ENCODE measurements at places on chromosomes 16 and 17.
A peak's percentile ranks its signal among the peaks of the same experiment; 100 is the strongest.

DNA sequence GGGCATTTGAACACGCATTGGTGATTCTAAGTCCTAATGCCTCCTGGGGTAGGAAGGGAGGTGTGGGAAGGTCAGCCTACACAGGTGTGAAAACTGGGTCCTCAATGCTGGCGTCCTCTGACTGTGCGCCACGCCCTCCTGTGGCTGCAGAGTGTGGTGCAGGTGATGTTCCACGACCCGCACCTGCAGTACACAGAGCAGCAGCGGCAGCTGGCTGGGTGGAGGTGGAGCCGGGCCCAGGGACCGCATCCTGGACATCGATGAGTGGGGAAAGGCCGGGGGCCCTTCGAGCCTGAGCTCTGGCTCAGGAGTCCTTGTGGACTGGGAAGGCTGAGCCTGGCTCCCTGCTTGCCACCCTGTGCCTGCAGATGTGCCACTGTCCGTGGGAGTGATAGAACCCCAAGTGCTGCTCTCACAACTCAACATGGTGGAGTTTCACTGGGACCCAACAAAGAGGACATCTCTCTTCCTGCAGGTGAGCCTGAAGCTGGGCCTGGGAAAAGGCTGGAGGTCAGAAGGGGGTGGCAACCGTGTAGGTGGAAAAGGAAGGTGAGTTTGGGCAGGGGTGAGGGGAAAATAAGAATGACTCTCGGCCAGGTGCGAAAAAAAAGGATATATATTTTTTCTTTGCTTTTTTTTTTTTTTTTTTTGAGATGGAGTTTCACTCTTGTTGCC lies 14.0 kb upstream of the STAC2 start:
- DNase-seq = peak; percentile 48

DNA sequence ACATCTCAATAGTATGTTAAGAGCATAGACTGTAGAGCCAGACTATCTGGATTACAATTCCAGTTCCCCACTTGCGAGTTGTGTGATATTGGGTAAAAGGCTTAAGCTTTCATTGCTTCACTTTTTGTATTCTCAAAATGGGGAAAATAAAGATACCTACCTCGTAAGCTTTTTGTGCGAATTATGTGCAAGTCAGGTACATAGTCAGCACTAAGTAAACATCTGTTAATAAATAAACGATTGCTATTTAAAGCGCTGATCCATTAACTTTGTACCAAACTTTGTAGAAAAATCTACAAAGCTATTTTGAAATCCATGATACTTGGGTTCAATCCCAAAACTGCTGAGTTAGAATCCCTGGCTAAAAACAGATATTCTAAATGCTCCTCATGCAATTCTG lies 19.6 kb downstream of the ABCA6 start:
- DNase-seq = no peak

DNA sequence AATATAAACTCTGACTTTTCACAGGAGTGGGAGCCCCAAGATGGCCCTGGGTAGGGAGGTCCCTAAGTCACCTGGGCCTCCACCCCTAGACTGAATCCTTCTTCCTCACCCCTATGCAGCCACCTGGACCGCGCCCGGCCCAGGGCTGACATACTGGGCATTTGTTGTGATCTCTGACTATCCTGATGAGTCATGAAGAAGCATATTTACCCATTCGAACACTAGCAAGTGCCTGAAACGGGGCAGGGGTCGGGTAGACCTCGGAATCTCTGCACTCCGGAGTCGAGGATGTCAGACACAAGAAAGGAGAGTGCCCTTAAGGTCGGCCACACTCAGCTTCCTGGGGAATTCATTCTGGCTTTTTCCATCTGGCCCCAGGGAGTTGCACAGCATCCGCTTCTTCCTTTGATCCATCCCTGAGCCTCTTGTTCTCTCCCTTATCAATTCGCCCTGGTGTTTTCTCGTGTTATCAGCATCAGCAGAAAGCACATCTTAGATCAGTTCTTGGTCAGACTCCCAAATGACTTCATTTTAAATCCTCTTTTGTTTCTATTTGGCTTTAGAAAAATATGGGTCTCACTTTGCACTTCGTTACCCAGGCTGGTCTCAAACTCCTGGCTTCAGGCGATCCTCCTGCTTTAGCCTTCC lies 10.4 kb downstream of the METTL22 start:
- DNase-seq = no peak

- no peak for DNase-seq
These were observed 128.7 kb downstream of the RPTOR start for GRCh38 chr17:80673152-80673920.

GRCh38 chr16:16122264-16122663 lies 101.0 kb downstream of the ABCC6 start:
- DNase-seq = no peak

- peak; percentile 67 for DNase-seq
These were observed at the start of gene CRISPLD2 for GRCh38 chr16:84819644-84820304. TSS of gene CRISPLD2 (plus strand) at chr16:84819985. CDS start at chr16:84838496, 18,511 bp downstream.

DNA sequence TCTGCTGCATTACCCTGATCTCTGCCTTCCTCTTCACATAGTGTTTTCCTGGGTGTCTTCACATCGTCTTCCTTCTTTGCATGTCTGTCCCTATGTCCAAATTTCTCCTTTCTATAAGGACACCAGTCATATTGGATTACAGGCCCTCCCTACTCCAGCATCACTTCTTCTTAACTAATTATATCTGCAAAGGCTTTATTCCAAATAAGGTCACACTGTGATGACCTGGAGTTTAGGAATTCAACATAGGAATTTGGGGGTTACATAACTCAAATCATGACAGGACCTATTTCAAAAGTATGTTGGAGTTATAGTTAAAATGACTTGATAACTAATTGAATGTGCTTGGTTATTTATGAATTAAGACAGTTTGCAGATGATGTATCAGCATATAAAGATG lies 490.5 kb upstream of the ERCC4 start:
- no peak for DNase-seq

- DNase-seq = no peak
These were observed 1.7 kb upstream of the ANKRD13B start for GRCh38 chr17:29591146-29591736.

- DNase-seq = no peak
These were observed 63.6 kb downstream of the SCNN1B start for GRCh38 chr16:23365602-23366240.

DNA sequence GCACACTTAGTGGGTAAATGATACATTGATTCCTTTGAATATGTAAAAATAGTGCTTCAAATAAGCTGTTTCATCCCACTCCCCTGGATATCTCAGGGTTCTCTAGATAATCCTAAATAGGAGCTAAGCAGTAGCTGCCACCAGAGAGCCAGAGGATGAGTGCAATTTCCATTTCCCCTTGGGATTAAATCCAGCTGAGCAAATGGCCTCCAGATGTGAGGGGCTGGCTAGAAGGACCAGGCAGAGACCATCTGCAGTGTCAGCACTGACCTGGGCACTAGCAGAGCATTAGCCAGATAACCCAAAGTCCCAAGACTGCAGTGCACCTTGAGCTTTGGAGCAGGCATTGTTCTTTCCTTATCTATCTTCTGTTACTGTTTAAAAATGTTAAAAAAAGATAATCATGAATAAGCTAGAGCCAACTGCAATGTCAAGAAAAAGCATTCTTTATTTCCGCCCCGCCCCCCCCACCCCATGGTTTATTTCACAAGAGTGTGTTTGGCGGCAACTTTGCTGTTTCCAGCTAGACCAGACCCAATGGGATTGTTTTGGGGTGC lies 19.5 kb downstream of the GPR179 start:
- DNase-seq = no peak

GRCh38 chr16:48447940-48448536 lies 62.8 kb upstream of the SIAH1 start:
- DNase-seq = no peak

- DNase-seq = no peak
These were observed 16.0 kb downstream of the ALOX12B start for GRCh38 chr17:8071496-8071895.

DNA sequence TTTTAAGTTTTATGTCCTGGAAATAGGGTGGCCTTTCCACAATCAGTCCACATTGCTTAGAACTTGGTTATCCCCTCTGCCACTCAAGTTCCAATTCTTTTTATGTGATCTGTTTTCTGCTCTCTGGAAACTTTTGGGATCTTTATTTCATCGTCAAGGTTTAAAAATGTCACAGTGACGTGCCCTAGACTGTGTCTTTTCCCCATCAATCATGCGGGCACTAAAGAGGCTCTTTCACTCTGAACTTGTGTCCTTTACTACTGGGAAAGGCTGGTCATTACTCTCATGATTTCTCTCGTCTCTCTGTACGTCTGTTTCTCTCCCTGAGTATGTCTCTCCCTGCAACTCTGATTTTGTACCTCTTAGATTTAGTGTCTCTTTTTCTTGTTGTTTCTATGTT lies 189.8 kb upstream of the AXIN2 start:
- no peak for DNase-seq

GRCh38 chr17:79654350-79654959 lies 43.6 kb upstream of the RBFOX3 start:
- no peak for DNase-seq

- DNase-seq = no peak
These were observed 19.3 kb upstream of the TBX2 start for GRCh38 chr17:61380217-61380835.

DNA sequence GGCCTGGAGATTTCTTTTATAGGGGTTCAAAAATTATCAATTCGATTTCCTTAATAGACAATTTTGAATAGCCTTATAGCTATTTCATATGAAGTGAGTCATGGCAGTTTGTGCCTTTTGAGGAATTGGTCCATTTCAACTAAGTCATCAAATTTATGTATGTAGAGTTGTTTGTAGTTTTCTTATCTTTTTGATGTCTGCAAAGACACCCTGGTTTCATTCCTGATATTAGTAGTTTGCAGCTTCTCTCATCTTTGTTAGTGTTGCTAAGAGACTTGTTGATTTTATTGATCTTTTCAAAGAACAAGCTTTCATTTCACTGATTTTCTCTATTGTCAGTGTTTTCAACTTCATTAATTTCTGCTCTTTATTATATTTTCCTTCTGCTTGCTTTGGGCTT lies 44.2 kb downstream of the N4BP1 start:
- DNase-seq = no peak

DNA sequence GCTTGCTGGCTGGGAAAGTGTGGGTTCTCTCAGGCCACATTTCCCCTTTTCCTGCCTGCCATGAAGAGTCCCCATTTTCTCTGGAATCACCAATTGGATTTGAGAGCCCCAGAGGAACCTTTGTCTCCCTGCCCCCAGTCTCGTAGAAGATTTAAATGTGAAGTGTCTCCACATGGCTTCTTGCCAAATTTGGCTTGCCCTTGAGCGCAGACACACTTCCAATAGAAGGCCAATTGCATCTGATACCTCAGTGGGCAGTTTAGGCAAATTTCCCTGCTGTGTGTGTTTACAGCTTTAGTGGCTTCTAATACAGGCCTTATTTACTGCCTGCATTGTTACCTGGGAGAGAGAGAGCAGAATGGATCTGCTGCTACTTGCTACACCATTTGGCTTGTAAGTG lies 29.7 kb downstream of the CDK5R1 start:
- DNase-seq = no peak

DNA sequence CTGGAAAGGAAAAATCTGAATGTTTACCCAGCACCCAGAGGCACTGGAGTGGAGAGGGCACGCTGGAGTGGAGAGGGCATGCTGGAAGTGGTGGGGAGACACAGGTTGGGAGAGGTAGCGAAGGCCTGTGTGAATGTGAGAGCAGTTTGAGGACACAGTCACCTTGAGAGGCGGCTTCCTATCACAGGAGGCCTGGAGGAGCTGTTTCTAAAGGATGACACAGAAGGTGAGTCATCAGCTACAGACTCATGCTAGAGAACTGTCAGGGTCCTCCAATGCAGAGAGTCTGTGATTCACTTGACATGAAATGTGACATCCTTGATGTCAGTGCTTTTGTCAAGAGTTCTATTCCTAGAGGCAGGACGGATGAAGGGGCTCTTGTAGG lies 13.8 kb downstream of the CTRL start:
- DNase-seq = no peak

DNA sequence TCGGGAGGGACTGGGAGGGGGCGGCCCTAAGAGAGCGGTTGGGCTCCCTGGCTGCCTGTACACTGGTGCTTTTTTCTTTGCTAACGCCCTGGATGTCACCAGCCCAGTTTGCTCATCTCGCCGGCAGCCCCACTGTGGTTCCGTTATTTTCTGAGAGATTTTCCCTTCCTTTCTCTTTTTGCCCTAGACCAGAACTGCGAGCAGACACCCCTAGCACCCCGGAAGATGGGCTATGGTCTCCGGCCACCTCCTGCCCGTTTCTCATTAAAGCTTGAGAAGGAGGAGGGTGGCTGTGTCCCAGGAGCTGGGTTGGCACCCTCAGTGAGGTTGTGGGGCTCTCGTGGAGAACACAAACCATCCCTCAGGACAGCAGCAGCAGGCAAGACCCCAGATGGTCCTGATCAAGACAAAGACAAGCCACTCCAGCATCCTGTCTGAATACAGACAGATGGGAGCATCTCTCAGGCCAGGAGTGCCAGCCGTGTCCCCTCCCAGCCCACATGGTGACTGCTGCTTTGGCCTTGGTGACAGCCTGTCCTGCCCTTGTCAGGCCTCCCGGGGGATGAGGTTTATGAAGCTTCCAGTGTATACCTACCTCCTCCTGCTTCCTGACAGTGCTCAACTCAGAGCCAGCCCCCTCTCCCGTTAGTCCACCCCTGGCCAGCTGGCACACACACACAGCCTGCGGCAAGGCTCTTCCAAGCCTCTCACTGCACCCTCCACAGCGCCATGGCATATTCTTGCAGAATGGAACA lies 77.2 kb downstream of the KCNJ12 start:
- no peak for DNase-seq

- no peak for DNase-seq
These were observed 84.9 kb upstream of the GNG13 start for GRCh38 chr16:885391-885790.

DNA sequence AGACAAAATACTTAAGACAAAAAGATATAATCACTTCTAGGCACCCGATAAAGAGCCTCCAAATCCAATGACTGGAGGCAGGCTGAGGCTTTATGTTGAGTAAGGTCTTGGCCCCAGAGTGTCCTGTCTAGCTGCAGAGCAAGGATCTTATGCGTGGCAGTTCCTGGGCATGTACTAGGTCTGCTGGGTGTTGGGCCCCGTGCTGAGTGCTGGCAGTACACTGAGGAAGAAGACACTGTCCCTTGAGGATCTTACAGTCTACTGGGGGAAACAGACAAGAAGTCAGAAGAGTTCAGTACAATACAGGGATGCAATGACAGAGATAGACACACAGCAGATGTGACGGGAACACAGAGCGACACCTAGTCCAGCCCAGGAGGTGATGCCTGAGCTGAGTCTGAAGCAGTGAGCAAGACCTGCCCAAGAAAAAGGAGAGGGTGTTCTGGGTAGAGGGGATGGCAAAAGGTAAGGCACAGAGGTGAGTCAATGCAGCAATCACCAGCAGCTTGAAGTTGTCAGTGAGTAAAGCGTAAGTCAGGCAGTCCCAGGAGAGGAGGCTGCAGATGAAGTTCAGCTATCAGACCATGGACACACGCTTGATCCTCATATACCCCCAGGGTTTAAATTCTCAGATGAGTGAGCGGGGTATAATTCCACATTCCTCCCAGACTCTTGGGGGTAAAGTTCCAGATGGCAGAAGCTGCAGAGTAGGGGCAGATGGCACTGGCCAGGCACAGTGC lies 18.1 kb downstream of the MAP3K14 start:
- no peak for DNase-seq

GRCh38 chr17:50117202-50118051 lies 12.5 kb downstream of the SAMD14 start:
- DNase-seq = no peak

- DNase-seq = no peak
These were observed 622 bp downstream of the GPRC5B start for GRCh38 chr16:19883966-19884485.

- DNase-seq = no peak
These were observed 6.3 kb downstream of the CARHSP1 start for GRCh38 chr16:8862309-8863130.

GRCh38 chr17:77196251-77196650 lies 55.5 kb downstream of the SEC14L1 start:
- no peak for DNase-seq

Measured in stimulated activated CD8-positive, alpha-beta memory T cell treated with anti-CD3 and anti-CD28 coated beads, Interleukin-4, amount 100 ng/mL, for 1 hour (primary cell).